ENCODE measurements at places on chromosomes 16 and 17.
A peak's percentile ranks its signal among the peaks of the same experiment; 100 is the strongest.

DNA sequence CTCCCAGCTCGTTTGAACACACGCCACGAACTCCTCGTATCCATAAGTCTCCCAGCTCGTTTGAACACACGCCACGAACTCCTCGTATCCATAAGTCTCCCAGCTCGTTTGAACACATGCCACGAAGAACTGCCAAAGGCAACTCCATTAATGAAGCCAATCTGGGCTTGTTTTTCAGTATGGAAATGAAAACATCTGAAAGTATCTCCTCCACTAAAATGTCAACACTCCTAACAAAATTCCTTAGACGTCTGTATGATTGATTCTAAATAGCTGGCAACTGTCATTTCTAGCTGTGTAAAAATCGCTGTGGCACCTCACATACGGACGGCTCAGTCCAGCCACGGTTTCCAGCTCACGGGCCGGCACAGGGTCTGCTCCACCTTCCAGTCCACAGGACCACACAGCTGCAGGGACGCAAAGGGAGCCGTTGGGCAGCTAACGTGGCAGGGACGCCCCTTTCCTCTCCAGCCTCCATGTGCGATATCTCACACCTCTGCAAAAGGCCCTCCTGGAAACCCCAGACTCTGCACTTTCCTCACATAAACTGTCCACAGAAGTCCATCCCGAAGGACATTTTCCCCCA is 67.1 kb upstream of the METRNL start:
- DNase-seq = peak; percentile 39

GRCh38 chr16:10685709-10686108 is 9.0 kb downstream of the TEKT5 start:
- no peak for DNase-seq

GRCh38 chr17:797236-797840 is 15.2 kb downstream of the MRM3 start:
- no peak for DNase-seq

DNA sequence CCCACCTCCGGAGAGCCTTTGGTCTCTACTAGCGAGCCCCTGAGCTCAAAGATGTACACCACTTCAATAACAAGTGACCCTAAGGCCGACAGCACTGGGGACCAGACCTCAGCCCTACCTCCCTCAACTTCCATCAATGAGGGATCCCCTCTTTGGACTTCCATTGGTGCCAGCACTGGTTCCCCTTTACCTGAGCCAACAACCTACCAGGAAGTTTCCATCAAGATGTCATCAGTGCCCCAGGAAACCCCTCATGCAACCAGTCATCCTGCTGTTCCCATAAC is 702 bp downstream of the SPN start:
- no peak for DNase-seq

- DNase-seq = no peak
These were observed 25.3 kb downstream of the CDIP1 start for GRCh38 chr16:4513086-4513860.

DNA sequence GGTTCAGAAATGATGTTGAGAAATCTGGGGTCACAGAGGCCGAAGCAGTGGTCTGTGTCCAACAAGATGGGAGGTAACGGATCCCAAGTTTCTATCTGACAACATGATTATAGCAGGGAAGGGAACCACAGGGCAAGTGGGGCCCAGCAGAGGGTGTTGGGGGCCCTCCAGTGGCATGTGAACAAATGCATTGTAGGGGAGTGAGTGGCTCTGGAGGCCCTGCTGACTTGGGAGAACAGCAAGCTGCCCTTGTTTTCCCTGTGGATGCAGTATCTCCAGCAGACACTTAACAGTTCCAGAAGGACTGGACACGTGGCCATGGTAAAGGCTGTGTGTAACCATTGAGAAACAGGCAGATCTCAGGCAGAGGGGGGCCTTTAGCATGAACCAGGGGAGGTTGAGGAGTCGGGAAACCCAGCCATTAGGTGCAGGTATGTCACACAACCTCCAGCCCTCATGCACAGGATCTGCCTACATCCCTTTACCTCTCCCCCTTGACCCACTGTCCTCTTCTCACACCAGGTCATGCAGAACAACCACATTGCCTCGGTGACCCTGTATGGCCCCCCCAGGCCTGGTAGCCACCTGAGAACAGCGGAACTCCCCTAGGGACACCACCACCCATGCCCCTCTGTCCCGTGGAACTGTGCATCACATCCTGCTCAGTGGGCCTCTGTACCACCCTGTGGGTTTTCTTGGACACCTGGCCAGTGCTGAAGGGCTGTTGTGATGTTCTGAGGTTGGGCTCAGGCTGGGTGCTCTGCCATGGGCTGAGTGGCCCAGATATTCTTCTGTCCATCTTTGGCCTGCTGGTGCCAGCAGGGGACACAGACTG is 4.1 kb downstream of the B3GNT9 start:
- peak; percentile 39 for DNase-seq

- peak; percentile 43 for DNase-seq
These were observed 40.7 kb downstream of the RGS9 start for GRCh38 chr17:65177901-65178300.

GRCh38 chr17:33779234-33779591 is 475.9 kb upstream of the CCL2 start:
- peak; percentile 67 for DNase-seq

- DNase-seq = peak; percentile 87
These were observed 763 bp upstream of the SOX9 start for GRCh38 chr17:72119873-72120641.

- DNase-seq = no peak
These were observed 97.0 kb downstream of the PRKCA start for GRCh38 chr17:66399441-66399840.

- no peak for DNase-seq
These were observed 53.4 kb downstream of the PIMREG start for GRCh38 chr17:6497496-6498221.

DNA sequence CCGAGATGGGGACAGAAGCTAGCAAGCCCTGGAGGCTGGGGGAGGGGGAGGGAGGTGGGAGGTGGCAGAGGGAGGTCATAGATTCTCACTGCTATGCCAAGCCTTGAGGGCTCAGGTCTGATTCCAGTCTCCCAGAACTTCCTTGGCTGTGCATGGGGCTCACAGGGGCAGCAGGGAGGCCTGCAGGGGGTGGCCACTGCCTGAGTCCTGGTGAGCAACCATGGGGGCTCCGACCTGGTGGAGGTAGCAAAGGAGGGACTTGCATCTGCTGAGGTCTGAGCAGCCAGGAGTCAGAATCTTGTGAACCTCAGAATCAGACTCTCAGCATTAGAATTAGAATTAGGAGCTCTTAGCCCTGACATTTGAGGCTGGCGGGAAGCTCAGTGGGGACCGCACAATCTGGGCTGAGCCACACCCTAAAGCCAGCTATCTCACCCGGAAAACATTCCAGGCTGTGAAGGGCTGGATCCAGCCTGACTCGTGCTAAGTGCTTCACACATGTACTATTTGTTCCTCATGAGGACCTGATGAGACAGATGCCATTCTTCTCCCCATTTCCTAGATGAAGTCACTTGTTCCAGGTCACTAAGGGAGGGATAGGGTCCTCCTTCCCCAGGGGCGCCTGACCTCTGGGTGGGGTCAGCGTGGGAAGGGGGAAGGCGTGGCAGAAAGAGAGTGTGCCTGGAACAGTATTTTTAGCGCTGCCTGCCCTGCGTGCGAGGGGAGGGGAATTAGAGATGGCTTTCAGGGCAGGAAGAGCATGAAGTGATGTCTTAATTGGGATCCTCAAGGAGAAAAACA is 17.3 kb upstream of the KCNJ12 start:
- DNase-seq = peak; percentile 30

DNA sequence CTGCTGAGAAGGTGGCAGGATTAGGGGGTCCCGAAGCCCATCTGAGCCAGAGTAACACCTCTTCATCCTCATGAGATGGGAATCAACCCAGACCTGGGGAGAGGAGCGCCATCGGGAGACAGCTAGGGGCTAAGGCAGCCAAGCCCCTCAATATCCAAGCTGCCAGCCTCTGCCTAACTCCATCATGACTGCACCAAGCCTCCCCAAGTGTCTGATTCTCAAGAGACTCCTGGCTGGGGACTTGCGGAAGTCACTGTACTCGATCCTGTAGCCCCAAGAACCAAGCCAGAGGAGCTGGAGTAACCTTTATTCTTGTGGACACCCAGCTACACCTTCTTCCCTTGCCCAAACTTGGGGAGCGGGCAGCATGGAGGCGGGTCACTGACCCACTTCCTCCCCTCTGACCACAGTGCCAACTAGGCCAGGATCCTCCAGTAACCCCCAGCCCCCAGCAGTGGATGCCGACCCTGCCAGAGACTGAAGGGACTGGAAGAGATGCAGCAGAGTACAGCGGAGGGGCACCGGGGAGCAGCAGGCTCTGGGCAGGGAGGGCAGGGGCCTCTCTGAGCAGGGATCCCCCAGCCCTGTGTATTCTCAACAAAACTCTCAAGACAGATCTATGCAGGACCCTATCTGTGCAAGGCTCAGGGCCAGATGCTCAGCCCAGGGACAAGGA is 13.3 kb downstream of the HDAC5 start:
- DNase-seq = no peak

- DNase-seq = no peak
These were observed 5.5 kb downstream of the TMEM204 start for GRCh38 chr16:1538804-1539520.

DNA sequence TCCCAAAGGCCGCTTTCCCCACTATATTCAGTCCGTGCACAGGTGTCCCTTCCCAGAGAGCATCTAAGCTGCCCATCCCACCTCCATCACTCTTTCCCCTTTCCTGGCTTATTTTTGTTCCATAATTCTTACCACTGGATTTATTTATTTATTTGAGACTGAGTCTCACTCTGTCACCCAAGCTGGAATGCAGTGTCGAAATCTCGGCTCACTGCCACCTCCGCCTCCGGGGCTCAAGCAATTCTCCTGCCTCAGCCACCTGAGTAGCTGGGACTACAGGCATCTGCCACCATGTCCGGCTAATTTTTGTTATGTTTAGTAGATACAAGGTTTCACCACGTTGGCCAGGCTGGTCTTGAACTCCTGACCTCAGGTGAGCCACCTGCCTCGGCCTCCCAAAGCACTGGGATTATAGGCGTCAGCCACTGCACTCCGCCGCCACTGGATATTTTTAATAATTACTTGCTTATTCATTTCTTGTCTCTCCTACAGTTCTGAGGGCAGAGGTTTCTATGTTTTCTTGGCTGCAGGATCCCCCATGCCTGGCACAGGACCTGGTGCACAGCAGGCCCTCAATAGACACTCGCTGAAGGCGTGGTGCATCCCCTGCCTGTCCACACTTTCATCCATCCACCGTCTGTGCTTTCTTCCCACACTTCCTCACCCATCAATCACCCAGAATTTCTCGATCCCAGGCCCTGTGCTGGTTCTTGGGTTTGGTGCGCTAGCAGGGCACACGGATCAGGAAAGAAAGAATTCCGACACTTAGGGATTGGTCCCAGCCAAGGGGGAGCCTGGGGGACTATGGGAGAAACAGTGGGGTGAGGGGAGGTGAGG is 9.9 kb upstream of the ADGRG1 start:
- peak; percentile 44 for DNase-seq

- no peak for DNase-seq
These were observed 390.1 kb downstream of the ZFHX3 start for GRCh38 chr16:72657791-72658190.

DNA sequence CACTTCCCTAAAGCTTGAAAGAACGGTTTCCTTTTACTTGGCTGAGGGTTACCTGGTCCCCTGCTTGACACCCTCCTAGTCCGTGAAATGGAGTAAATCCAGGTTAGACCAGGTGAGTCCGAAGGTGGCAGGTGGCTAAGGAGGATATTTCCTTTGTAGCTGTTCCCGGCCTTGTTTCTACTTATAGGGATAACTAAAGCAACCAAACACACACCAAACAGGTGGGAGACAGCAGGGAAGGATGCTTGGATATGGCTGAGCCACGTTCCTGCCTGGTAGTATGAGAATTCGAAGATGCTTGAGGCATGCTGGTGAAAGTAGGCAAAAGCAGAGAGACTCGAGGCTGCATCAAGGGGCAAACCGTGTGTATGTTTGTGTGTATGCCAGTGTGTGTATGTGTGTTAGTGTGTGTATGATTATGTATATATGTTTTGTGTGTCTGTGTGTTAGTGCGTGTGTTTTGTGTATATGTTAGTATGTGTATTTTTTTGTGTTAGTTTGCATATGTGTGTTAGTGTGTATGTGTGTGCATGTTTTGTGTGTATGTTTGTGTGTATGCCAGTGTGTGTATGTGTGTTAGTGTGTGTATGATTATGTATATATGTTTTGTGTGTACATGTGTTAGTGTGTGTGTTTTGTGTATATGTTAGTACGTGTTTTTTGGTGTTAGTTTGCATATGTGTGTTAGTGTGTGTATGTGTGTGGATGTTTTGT is 28.9 kb downstream of the RBFOX1 start:
- DNase-seq = no peak

DNA sequence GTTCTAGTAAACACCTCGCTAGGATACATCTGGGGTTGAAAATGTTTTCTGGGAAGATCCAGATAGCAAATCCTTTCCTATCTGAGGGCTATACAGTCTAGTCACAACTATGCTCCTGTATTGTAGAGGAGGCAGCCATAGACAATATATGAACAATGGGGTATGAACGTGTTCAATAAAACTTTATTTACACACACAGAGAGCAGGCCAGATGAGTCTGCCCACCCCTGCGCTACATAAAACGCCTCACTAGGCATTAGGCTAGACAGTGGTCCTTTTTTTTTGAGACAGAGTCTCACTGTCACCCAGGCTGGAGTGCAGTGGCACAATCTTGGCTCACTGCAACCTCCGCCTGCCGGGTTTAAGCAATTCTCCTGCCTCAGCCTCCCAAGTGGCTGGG is 11.1 kb downstream of the USP36 start:
- DNase-seq = no peak

GRCh38 chr16:30368122-30368791 is 2.0 kb downstream of the TBC1D10B start:
- DNase-seq = peak; percentile 64

GRCh38 chr17:11719856-11720255 is 121.6 kb downstream of the DNAH9 start:
- DNase-seq = no peak

DNA sequence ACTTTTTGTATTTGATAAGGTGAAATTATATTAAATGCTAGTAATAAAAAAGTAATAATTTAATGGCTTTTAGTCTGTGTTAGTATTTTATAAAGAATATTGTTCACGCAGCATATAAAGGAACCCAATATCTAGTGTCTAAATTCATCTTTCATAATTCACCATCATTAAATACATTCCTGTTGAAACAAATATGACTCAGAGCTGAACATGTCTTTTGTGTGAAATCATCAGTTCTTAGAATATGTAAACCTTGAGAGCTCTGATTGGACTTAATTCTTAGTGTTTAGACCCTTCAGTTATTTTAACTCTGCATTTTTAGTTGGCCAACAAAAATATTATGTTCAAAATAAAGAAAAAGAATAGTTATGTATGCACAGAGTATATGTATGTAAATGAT is 71.8 kb downstream of the ABHD15 start:
- DNase-seq = peak; percentile 51

All from foreskin fibroblast (primary cell).